ENCODE measurements at places on chromosomes 7 and 10. TPM values are rescaled to one million over a fixed set of nuclear protein-coding genes. Genes with fewer than 3 reads are reported as not detected.

Gene FBXL13
- total RNA-seq: 0.77 TPM

Gene GNAI1
- total RNA-seq: 5.7 TPM

Gene OR9A2
- not detected for total RNA-seq

Gene C10orf67
- total RNA-seq: not detected

Gene HIP1
- total RNA-seq: 4.5 TPM

Gene THNSL1
- 3.8 TPM for total RNA-seq

Gene ERVW-1
- not detected for total RNA-seq

Gene MET
- 23.3 TPM for total RNA-seq

Gene CADPS2
- total RNA-seq: 43.8 TPM

Gene AS3MT
- 27.3 TPM for total RNA-seq

Gene SLC16A12
- not detected for total RNA-seq

Gene AKR1E2
- total RNA-seq: not detected

Gene OPALIN
- not detected for total RNA-seq

Gene DCLRE1C
- 11.5 TPM for total RNA-seq

- no peak overlapping the region for H3K27ac ChIP-seq
- DNase-seq: no peak
- no peak overlapping the region for H3K4me3 ChIP-seq
- peaks cover 4% of the 10 kb centered on the region for H3K27me3 ChIP-seq
Observed at GRCh38 chr10:28627102-28627501, 50.2 kb upstream of the BAMBI start.

- H3K36me3 ChIP-seq: no peaks in the 10 kb centered on the region
- H3K4me3 ChIP-seq: no peak overlapping the region
- H3K27me3 ChIP-seq: no peaks in the 10 kb centered on the region
- H3K27ac ChIP-seq: no peak overlapping the region
- DNase-seq: no peak
Observed at GRCh38 chr7:137469191-137469811, 125.8 kb upstream of the PTN start.

- H3K4me1 ChIP-seq: no peaks in the 10 kb centered on the region
- H3K27ac ChIP-seq: no peak overlapping the region
- H3K4me3 ChIP-seq: no peak overlapping the region
- no peak for DNase-seq
Observed at GRCh38 chr7:13897819-13898218, 91.6 kb downstream of the ETV1 start.

- no peak overlapping the region for H3K4me3 ChIP-seq
- no peaks in the 10 kb centered on the region for H3K27me3 ChIP-seq
- DNase-seq: no peak
- H3K4me1 ChIP-seq: peaks cover 6% of the 10 kb centered on the region
Observed at GRCh38 chr10:74887614-74888284, 61.3 kb downstream of the KAT6B start.

DNA sequence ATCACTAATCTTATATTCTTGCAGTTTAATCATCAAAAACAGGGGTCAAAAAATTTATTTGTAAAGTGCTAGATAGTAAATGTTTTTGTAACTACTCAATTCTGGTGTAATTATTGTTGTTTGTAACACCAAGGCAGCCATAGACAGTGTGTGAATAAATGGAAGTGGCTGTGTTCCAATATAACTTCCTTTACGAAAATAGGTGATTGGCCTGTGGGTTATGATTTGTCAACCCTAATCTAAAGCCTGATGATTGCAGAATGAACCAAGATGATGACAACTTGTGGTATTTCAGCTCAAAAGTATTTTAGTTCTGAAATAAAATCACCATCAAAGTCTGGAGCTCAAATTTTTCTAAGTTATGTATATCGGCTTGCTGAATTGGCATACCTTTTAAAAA lies 34.4 kb upstream of the ETV1 start:
- H3K4me3 ChIP-seq: no peak overlapping the region
- no peak overlapping the region for H3K27ac ChIP-seq
- H3K36me3 ChIP-seq: no peaks in the 10 kb centered on the region
- H3K4me1 ChIP-seq: no peaks in the 10 kb centered on the region
- DNase-seq: no peak

- no peak overlapping the region for H3K27ac ChIP-seq
- no peaks in the 10 kb centered on the region for H3K27me3 ChIP-seq
- no peak overlapping the region for H3K4me3 ChIP-seq
Observed at GRCh38 chr7:115135769-115136410, 214.0 kb downstream of the MDFIC start.

DNA sequence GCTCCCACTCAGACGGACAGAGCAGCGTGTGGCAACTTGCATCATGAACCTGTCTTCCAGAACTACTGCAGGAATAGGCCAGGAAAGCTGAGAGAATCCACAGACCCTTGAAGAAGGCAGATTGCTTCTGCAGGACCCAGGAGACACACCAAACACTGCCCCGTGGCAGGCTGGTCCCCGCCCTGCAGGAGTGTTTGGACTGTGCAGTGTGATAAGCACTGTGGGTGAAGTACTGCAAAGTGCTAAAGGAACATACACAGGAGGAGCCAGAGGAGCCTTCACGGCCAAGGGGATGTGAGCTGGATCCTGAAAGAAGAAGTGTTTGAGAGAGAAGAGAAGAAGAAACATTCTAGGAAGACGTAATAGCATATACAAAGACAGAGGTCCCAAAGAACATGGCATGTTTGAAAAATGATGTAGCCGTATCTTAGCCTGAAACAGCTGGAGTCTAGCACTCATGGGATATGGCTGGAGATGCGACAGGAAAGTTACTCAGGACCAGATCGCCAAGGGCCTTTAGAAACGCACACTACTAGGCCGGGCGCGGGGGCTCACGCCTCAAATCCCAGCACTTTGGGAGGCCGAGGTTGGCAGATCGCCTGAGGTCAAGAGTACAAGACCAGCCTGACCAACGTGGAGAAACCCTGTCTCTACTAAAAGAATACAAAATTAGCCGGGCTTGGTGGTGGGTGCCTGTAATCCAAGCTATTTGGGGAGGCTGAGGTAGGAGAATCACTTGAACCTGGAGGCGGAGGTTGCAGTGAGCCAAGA lies 96.9 kb upstream of the RHEB start:
- H3K4me1 ChIP-seq: no peaks in the 10 kb centered on the region

DNA sequence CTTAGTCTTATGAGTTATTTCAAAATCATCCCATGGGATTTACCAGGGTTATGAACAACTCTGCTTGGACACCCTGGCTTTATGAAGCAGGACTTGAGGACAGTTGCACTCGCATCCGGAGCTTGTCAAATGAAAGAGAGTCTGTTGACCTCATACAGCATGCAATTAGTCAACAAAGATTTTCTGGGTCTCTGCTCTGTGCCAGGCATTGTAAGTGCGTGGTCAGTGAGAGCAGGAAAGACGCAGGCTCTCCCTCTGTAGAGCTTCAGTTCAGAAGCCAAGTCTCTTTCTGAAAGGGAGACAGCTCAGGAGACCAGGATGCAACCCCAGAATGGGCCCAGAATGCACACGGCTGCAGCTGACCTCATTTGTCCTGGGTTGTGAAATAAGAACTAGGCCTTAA lies 45.5 kb upstream of the DMBT1 start:
- H3K4me3 ChIP-seq: no peak overlapping the region
- no peak overlapping the region for H3K27ac ChIP-seq
- H3K27me3 ChIP-seq: peaks cover 4% of the 10 kb centered on the region
- no peaks in the 10 kb centered on the region for H3K36me3 ChIP-seq

GRCh38 chr10:73771722-73772280 lies 10.0 kb upstream of the CHCHD1 start:
- H3K27me3 ChIP-seq: no peaks in the 10 kb centered on the region
- H3K4me3 ChIP-seq: peak overlapping the region; percentile 77
- peaks cover 22% of the 10 kb centered on the region for H3K4me1 ChIP-seq

DNA sequence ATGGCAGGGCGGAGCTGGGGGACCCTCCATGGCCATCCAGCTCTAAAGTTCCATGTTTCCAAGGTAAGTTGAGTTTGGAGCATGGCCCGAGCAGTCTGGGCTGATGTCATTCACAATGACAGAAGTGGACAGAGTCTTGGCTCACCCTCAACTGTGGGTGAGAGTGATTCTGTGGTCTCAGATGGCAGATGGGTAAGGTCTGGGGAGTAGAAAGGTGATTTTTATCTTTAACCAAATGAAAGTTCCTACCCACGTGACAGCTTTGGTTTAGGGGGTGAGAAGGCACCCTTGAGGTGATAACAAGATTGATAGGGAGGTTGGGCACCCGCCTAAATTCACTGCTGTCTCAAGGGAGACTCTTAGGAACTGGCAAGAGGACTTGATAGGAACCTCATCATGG lies 57.6 kb upstream of the PDZD8 start:
- no peak overlapping the region for H3K27ac ChIP-seq
- no peaks in the 10 kb centered on the region for H3K27me3 ChIP-seq
- H3K4me1 ChIP-seq: no peaks in the 10 kb centered on the region
- no peaks in the 10 kb centered on the region for H3K36me3 ChIP-seq
- H3K4me3 ChIP-seq: no peak overlapping the region

DNA sequence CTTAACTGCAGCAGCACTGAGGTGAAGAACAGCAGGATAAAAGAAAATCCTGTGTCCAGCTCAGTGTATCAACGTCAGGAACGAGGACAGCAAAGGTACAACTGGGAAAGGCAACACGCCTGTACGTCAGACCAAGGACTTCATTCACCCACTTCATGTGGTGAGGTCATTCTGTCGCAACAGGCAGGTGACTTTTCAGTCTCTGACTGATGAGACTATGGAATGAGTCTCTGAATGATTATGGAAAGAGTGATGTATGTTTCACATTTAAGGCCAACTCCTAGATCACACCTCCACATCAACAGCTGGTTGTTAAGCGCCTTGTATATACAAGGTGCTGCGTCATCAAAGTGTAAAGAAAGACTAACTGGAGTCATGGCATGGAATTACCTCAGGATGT lies 297.6 kb upstream of the SP8 start:
- no peaks in the 10 kb centered on the region for H3K27me3 ChIP-seq
- H3K27ac ChIP-seq: no peak overlapping the region
- no peaks in the 10 kb centered on the region for H3K36me3 ChIP-seq
- H3K4me1 ChIP-seq: no peaks in the 10 kb centered on the region

DNA sequence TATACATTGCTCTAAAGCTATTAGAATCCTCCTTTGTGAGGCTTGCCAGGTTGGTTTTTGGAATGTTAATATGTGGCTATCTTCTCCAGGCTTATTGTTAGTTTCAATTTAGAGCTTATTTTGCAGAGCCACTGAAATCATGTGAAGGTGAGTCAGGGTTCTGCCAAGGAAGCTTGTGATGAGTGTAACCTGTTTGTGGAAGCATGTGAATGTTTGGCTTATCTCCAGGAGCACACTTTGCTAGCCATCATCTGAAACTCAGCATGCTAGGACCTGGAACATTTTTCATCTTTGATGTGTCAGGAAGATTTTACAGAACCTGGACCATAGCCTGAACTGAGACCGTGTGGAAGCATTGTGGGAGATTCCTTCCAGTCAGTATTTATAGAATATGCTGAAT lies 197.3 kb downstream of the PPP1R9A start:
- no peak overlapping the region for H3K27ac ChIP-seq
- peaks cover 16% of the 10 kb centered on the region for H3K4me1 ChIP-seq
- DNase-seq: peak; percentile 34
- no peaks in the 10 kb centered on the region for H3K27me3 ChIP-seq
- H3K36me3 ChIP-seq: no peaks in the 10 kb centered on the region

DNA sequence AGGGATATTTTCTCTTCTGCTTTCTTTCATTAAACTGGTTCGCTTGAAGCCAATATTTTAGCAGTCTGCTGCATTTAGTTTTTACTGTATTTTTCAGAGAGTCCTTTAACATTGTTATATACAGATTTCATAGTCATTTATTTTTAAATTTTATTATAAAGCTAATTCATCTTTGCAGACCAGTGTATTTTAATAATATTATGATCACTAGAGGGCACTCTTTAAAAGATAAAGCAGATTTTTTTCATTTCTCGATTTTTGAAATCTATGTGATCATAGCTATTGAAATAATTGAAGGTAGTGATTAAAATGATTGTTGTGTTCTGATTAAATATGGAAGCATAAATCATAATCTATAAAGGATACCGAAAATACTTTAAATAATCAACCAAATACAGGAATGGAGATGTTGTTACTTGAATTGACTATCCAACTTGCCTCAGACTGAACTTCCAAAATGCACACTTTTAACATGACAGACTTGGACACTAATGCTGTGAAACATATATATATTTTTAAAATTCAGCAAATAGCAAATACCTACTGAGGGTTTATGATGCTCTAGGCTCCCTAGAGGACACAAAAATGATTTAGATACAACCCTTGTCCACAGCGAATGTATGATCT lies 35.2 kb downstream of the ST7 start:
- no peak overlapping the region for H3K4me3 ChIP-seq
- DNase-seq: no peak
- no peaks in the 10 kb centered on the region for H3K36me3 ChIP-seq
- H3K27me3 ChIP-seq: no peaks in the 10 kb centered on the region
- H3K27ac ChIP-seq: no peak overlapping the region

GRCh38 chr7:16606704-16607103 lies 38.9 kb downstream of the ANKMY2 start:
- peaks cover 11% of the 10 kb centered on the region for H3K4me1 ChIP-seq
- no peak for DNase-seq
- H3K27ac ChIP-seq: no peak overlapping the region
- no peak overlapping the region for H3K4me3 ChIP-seq
- H3K36me3 ChIP-seq: peaks cover 3% of the 10 kb centered on the region

GRCh38 chr10:4851846-4852245 lies 25.8 kb downstream of the AKR1E2 start:
- peaks cover 35% of the 10 kb centered on the region for H3K4me1 ChIP-seq
- no peaks in the 10 kb centered on the region for H3K27me3 ChIP-seq
- no peak for DNase-seq
- no peaks in the 10 kb centered on the region for H3K36me3 ChIP-seq
- no peak overlapping the region for H3K4me3 ChIP-seq

GRCh38 chr7:36659172-36659516 lies 65.2 kb downstream of the AOAH start:
- peaks cover 11% of the 10 kb centered on the region for H3K4me1 ChIP-seq
- DNase-seq: peak; percentile 34
- no peaks in the 10 kb centered on the region for H3K36me3 ChIP-seq
- no peak overlapping the region for H3K4me3 ChIP-seq
- no peak overlapping the region for H3K27ac ChIP-seq
- no peaks in the 10 kb centered on the region for H3K27me3 ChIP-seq

DNA sequence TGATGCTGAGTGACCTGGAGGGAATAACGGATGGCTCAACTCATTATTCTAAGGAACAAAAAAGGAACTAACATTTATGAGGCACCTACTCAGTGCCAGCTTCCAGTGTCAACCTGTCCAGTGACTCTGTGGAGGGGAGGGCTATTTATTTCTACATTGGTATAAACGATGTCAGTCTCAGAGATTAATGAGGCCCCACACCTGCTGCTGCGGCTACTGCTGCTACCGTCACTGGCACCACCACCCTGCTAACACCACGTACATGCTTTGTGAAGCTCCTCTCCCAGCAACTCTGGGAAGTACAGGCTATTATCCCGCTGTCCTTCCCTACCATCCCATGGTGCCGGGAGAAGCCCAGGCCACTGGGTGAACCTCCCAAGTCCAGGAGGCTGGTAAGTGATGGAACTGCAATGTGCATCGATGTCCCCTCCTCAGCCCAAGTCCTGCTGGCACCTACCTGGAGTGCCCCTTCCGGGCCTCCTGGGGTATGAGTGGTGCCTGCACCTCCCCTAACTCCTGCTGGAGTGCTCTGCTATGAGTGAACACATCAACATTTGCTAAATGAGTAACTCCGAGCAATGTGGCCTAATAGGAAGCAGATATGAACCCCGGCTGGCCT lies 101.5 kb downstream of the ARHGAP22 start:
- H3K4me1 ChIP-seq: 0 out of 2 replicates have a peak, but pooled peaks cover 6% of the 10 kb centered on the region
- H3K27ac ChIP-seq: no peak overlapping the region
- H3K4me3 ChIP-seq: no peak overlapping the region
- no peak for DNase-seq
- no peaks in the 10 kb centered on the region for H3K36me3 ChIP-seq

- no peak overlapping the region for H3K4me3 ChIP-seq
- H3K4me1 ChIP-seq: peaks cover 32% of the 10 kb centered on the region
- no peaks in the 10 kb centered on the region for H3K27me3 ChIP-seq
- DNase-seq: peak; percentile 30
- H3K27ac ChIP-seq: no peak overlapping the region
- H3K36me3 ChIP-seq: no peaks in the 10 kb centered on the region
Observed at GRCh38 chr7:143259765-143260164, 3.5 kb upstream of the GSTK1 start.

Data from HepG2 (cell line).